AG09319 (cell line): ENCODE measurements at places on chromosomes 2 and 18.

DNA sequence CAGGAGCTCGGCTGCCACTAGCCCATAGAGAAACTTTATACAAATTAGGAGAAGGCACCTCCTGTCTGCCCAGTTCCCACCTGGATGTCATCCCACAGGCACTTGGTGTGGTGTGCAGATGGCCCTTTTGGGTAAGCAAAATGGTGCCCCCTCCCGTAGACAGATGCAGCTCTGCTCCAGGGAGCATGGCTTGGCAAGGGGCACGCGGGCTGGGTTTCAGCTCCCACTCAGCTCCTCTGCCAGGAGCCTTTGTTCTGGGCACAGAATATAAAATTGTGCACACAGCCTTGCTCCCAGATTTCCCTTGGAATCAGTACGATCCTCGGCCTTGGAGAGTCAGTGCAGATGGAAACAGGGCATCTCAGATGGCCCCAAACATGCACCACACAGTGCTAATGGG is 20.3 kb upstream of the KCNF1 start:
- DNase-seq, result no peak

DNA sequence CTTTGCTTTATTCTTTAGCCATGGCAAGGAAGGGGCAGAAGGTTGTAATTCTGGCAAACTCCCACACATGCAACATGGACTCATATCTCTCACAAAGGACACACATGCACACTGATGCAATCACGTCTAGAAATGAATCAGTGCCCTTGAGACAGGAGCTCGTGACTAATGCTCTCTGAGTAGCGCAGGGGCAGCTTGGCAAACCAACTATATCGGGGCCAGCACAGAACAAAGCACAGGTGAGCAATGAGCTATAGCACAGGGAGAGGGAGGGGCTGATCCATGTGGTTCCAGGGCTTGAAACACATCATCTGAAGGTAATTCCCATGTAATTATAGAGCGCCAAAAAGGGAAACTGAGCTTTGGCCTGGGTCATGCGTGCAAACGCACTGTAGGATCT is 165.2 kb upstream of the KLF7 start:
- peak; percentile 91 for DNase-seq

GRCh38 chr2:121969166-121969565 is 213.7 kb downstream of the TSN start:
- DNase-seq, result no peak

DNA sequence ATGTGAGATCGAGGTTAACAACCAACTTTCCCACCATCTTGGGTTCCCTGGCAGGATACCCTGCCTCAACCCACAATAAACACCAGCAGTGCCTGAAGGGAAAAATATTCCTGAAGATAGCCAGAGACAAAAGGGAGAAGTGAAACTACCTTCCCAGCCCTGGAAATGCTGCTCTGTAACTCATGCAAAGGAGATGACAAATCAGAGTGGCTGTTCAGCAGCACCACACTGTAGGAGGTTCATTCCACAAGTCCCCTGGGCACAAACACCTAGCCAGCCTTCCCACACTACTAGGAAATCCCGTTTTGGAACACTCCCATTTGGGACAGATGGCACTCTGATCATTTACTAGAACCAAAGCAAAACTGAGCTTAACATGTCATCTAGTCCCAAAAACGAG is 190.7 kb upstream of the RBBP8 start:
- DNase-seq, result no peak

- no peak for DNase-seq
Observed at GRCh38 chr18:14747513-14748474, at the start of gene ANKRD30B. ANKRD30B (plus strand) TSS chr18:14748172; CDS start chr18:14748420, 248 bp downstream.

- no peak for DNase-seq
Observed at GRCh38 chr2:168183308-168183997, 63.9 kb downstream of the STK39 start.

- peak; percentile 96 for DNase-seq
Observed at GRCh38 chr2:105396254-105397024, 2.4 kb downstream of the FHL2 start.

- DNase-seq, result peak; percentile 14
Observed at GRCh38 chr2:236026841-236027240, 141.3 kb downstream of the GBX2 start.

- DNase-seq, result no peak
Observed at GRCh38 chr2:32960647-32961403, 14.1 kb downstream of the LTBP1 start.
